ENCODE measurements at places on chromosomes 1 and 21.

GRCh38 chr1:63690966-63691700 is 82.7 kb upstream of the ROR1 start:
- DNase-seq, result no peak

GRCh38 chr1:119898981-119899720 is 2.8 kb upstream of the ADAM30 start:
- no peak for DNase-seq

GRCh38 chr1:22325531-22326371 is 125.9 kb upstream of the ZBTB40 start:
- DNase-seq, result no peak

DNA sequence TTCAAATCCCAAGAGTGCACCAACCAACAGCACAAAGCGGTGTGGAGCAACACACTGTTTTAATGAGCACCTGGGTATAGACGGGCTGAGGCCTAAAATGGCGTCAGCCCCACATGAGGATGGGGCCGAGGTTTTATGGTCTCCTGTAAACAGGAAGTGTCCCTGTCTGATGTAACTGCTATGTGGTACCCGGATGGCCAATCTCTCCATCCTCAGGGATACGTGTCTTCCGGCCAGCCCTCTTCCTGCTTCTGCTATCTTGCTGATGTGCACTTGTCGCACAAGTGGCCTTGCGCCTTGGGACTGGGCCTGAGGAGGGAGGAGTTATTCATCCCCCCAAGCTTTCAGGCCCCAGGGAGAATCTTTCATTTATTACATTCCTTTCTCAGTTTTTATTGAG is 73.5 kb downstream of the CNST start:
- DNase-seq, result no peak

DNA sequence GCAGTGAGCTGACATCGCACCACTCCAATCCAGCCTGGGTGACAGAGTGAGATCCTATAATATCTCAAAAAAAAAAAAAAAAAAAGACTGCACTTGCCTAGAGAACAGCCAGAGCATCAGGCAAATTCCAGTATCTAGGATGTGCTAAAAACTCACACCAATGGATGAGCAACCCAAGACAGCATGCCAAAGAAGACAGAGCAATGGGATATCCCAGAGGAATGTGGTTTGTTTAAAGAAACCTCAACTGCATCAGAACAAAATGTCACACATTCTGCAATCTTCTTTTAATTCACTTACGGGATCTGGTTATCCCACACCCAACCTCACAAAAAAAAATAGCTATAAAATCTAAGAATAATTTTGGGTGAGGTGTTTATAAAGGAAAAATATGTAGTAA is 7.3 kb downstream of the KCNH1 start:
- no peak for DNase-seq

Data from D341Med (cell line).